Stimulated activated CD4-positive, alpha-beta T cell treated with anti-CD3 and anti-CD28 coated beads, Interleukin-1b, Interleukin-23, amount 100 ng/mL, for 1 hour (primary cell): ENCODE measurements at places on chromosomes 5 and 9.

- no peak for DNase-seq
Measured at GRCh38 chr9:127915801-127916719, 781 bp downstream of the ST6GALNAC4 start.

DNA sequence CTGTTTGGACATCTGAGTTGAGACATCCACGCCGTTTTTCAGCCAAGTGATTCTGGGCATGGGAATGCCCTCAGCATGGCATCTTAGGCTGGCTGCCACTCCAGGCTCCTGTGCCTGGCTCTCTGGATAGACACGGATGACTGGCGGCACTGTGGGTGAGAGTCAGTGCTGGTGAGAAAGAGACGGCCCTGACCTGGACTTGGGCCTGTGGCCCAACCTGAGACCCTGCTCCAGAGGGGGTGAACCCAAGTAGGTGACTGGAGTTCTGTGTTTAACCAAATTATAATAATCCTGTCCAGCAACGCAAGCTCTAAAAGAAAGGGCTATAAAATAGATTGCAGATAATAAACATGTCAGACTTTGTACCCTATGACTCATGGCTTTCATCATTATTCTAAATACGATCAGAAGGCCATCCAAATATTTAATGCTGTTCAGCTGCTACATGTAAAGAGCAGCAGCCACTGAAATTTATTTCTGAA lies 173.9 kb downstream of the HSPA4 start:
- DNase-seq: no peak

DNA sequence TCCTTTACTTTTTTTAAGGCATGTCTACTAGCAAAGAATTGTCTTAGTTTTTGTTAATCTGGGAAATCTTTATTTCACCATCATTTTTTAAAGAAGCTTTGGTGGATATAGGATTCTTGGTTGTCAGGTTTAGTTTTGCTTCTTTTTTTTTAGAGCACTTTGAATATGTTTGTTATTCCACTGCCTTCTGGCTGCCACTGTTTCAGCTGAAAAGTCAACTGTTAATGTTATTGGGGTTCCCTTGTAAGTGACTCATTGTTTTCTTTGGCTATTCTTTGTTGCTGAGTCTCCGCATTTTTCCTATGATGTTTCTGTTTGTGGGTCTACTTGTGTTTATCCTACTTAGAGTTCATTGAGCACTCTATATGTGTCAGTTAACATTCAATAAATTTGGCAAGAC lies 44.4 kb downstream of the PHAX start:
- no peak for DNase-seq

DNA sequence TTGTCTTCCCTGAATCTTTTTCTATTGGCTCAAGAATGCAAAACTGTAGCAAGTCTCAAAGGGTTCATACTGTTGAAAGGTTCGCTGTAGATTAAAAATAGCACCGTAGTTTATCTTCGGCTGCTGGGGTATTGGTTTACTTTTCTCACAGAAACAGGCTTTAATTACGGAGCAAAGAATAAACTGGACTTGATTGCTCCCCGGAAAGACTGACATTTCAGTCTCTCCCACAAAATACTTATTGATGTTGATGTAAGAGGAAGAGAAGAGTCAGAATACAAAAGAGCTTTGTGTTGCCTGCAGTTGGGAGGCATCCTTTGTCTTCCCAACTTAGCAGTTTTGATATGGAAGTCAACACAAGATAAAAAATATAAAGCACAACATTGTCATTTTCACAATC lies 183.9 kb upstream of the DMAC1 start:
- no peak for DNase-seq

- no peak for DNase-seq
Measured at GRCh38 chr5:67019065-67019845, 177.3 kb downstream of the CD180 start.
